SJSA1 (cell line): ENCODE measurements at places on chromosomes 3 and 15.

DNA sequence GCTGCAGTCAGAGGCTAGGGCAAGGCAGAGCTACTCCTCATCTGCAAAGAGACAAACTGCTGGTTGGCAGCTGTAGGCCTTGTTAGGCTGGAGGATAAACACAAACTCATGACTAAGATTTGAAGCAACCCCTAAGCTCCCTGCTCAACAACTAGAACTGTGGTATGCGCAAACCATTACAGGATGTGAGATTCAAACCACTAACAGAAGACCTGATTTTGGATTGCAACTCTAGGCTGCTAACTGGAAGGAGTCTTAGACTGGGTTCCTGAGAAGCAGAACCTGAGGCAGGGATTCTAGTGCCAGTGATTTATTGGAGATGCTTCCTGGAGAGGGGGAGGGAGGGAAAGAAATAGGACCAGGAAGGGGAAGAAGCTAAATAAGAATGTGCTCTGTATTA, 22.5 kb downstream of the CCR4 start:
- DNase-seq = no peak

- DNase-seq = no peak
These were observed 28.4 kb upstream of the CHST2 start for GRCh38 chr3:143090976-143091837.

- DNase-seq = peak; percentile 78
These were observed 102.7 kb upstream of the CHD2 start for GRCh38 chr15:92797168-92798052.

- no peak for DNase-seq
These were observed 222.8 kb upstream of the TOPAZ1 start for GRCh38 chr3:44018926-44019325.

DNA sequence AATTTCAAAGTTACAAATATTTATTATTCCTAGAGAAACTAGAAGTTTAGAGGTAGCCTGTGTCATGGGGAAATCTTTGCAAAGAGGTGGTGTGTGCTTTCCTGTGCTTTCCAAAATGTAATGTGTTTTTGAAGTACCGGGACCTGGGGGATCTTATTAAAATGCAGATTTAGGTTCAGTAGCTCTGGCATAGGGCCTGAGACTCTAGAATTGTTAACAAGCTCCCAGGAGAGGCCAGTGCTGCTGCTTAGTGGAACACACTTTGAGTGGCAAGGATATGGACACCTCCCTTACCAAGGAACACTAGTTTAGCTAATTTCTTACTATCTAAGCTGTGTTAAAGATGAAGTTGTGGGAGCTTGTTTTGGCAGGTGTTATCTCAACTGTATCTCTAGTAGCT, 428.9 kb downstream of the VGLL3 start:
- no peak for DNase-seq

- DNase-seq = no peak
These were observed 855.9 kb downstream of the MCTP2 start for GRCh38 chr15:95087253-95087609.

DNA sequence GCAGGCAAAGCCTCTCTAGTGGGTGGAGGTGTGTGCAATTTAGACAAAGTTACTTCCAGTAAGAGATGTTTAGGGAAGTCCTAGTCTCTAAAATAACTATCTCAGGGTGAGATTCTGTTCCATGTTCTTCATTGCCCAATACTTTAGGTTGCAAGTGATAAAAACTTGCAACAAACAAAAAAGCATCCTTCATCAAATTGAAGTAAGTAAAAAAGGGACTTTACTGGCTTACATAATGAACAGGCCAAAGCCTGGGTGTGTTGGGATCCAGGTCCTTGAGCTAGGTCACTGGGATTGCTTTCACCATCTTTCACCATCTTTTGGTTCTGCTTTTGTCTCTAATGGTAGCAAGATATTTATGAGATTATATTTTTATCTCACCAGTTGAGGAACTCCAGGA, 38.3 kb downstream of the CX3CR1 start:
- DNase-seq = no peak

- no peak for DNase-seq
These were observed 32.8 kb downstream of the TPM1 start for GRCh38 chr15:63075015-63075983.

GRCh38 chr15:55257938-55258337, 31.7 kb downstream of the RAB27A start:
- no peak for DNase-seq

GRCh38 chr3:50359760-50360110, 414 bp upstream of the TMEM115 start:
- DNase-seq = no peak

DNA sequence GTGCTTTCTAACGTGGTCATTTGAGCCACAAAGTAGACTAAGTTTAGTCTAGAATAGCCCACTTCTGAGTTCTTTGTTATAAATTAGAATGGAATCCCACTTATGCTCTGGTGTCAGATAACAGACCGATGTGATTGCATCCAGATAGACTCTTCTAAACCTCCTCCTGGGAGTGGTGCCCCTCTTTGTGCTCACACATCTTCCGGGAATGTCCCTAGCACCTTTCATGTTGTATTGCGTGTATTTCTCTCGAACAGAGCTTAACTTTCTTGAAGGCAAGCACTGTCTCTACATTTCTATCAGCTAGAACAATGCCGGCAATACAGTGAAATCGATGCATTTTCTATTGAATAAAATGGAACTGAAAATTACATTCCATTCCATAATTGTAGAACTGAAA, 23.0 kb downstream of the CP start:
- no peak for DNase-seq

DNA sequence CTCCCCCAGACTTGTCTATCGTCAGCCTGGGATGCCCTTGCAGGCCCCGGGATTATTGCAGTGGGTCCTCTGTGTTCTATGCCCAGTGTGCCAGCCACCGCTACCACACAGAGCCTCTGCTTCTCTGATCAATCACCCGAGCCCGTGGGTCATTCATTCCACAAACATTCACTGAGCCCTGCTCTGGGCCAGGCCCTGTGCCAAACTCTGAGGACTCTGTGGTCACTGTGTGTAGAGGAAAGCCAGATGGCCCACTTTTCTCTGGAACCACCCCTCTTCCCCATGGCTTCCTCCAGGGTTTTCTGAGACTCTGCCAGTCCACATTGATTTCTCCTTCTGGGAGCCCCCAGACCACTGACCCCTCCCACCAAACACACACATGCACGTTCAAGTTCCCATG, 55.5 kb downstream of the BSN start:
- DNase-seq = no peak

DNA sequence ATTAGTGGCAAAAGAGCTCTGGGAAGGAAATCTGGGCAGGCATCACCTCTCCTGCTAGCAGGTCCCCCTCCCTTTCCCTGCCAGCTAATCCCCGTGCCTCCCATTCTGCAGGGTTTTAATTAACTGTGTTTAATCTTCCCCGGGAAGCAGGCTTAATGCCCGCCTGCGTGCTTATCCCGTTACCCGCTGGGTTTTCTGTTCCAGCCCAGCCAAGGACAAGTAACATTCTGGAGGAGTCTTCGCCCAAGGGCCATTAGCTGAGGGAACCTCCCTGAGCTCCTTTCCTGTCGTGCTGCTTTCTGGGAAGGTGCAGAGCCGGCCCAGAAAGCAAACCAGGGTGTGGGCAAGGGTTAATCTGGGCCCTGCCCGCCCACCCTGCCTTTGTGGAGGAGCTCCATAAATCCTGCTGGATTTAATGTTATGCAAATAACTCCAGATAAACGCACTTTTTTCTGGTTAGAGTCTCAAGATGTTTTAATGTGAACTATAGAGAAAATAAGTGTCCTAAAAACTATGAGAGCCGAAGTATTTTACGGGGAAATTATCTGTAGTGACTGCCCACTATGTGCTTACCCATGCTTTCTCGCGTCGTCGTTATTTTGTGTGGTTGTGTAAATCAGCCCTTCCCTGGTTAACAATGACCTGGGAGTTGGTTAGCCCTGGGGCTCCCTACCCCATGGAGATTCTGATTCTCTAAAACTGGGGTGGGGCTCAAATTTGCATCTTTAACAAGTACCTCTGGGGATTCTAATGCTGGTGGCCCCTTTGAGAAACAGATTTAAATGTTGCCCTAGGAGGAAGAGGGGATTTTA, 25.9 kb downstream of the TRIM71 start:
- no peak for DNase-seq

- no peak for DNase-seq
These were observed 1.6 kb upstream of the LTF start for GRCh38 chr3:46466273-46466672.

GRCh38 chr15:101428758-101429157, 60.7 kb downstream of the PCSK6 start:
- DNase-seq = no peak

GRCh38 chr3:193310914-193311723, 67.4 kb downstream of the ATP13A5 start:
- no peak for DNase-seq

DNA sequence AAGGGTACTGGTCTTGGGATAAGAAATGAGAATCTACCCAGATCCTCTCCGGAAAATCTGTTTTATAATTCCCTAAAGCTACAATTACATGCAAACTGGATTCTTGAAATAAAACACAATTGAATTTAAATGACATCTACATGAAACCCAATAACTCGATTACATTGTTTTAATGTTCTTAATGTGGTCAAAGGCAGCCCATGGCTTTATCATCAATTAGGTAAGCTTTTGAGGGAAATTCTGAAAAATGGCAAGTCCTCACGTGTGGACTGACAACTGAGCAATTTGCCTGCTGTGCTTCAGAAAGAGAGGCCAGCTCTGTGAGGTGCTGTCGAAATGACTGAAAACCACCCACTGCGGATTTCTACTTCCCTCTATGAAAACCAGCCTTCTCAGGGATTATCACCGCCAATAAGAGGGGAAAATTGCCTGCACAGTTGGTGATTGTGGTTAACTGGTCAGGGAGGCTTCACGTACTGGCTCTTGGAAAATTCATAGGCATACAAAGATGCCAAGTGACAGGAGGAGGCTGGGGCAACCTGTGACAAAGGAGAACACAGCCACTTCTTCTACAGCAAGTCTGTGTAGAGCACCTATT, 200.8 kb upstream of the SLCO3A1 start:
- no peak for DNase-seq

- no peak for DNase-seq
These were observed 8.1 kb upstream of the ST6GAL1 start for GRCh38 chr3:186922224-186922623.

GRCh38 chr3:124663690-124664089, 66.6 kb upstream of the UMPS start:
- DNase-seq = peak; percentile 28
